Heart right ventricle (tissue), 16 donors: ENCODE measurements at places on chromosomes 1 and 21. TPM values are rescaled to one million over a fixed set of nuclear protein-coding genes. Genes with fewer than 3 reads are reported as not detected.

DNA sequence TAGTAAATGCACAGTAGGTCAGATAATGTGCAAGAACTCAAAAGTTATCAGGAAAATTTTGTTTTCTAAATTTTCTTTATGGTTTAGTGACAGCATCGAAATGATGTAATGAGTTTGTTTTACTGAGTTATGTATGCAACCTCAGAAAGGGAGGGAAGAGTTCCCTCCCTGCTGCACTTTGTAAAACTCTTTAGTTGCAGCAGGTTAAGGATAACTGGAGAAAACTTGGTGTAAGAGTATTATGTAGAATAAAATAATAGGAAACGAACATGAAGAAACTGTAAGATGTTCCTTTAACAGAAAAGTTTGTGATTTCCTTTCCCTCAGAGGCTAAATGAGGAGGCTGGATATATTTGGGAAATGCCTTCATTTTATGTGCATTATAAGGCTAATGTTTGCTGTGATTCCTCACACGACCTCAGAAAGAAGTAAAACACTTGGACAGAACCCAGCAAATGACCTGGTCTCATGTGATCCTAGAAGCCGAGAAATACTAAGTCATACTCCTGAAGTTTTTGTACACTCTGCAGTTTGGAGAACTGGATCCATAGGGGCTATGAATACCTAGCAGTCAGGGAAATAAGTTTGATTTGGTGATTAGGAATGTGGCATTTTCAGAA is 35.4 kb downstream of the ADGRL2 start:
- DNase-seq: no peak

DNA sequence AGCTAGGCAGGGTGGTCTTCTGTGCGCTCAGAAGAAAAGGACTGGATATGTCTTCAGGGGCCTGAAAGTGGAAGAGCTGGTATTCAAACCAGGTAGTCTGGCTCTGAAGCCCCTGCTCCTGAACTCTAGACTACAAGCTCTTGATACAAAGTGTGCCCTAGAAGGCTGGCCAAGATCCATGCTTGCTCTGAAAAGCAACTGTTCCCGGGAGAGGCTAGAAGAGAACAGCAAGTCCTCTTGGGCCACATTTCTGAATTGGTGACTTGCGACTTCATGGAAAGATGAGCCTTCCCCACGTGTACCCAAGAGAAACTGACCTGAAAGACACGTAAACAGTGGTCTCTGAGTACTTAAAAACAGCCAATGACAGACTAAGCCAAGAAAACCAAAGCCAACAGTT is 123.3 kb upstream of the GRIK3 start:
- DNase-seq: no peak

- DNase-seq: no peak
These were observed 37.9 kb downstream of the WDR3 start for GRCh38 chr1:117967477-117967876.

- DNase-seq: no peak
These were observed 19.3 kb downstream of the DHCR24 start for GRCh38 chr1:54867717-54868057.

GRCh38 chr21:33455686-33456446 is 23.9 kb downstream of the TMEM50B start:
- no peak for DNase-seq

DNA sequence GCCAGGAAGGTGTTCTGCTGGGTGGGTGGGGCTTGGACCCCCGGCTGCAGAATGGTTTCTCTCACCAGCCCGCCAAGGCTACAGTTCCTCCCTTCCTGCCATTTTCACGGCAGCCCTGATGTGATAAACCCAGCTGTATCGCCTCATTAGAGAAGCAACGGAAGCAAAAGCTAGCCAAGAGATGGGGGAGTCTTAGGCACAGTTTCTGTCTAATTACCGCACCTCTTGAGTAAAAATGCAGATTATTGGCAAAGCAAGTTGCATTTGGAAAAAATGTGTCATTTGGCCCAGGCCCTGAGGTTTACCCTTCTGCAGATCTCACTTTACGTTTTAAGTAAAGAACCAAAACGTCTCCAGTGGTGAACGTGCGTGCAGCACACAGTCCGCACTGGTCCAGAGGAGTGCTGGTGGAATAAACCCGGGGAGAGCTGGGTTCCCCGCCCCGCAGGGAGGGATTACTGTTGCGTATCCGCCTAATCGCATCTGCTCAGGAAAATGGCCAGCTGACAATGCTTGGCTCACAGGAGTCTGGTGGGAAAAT is 109.9 kb downstream of the GALNT2 start:
- DNase-seq: peak; percentile 72

DNA sequence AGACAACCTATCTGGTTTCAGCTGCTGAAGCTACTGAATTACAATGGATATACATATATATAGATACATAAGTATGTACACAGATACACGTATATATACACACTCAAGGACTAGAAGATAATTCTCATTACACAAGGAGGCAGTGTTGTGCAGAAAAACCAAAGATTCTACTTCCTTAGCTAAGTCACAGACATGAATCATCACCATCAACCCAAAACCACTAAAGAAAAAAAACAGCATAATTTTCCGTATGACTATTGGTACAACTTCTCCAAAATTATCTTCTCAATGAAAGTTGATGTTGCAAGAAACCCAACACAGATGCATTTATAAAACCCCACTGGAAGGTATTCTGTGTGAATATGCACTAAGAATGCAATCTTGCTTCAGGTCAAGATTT is 36.8 kb upstream of the RPF1 start:
- DNase-seq: no peak

GRCh38 chr21:28734522-28735175 is 258.0 kb downstream of the LTN1 start:
- no peak for DNase-seq

GRCh38 chr1:40245686-40246085 is 2.1 kb upstream of the TMCO2 start:
- no peak for DNase-seq

DNA sequence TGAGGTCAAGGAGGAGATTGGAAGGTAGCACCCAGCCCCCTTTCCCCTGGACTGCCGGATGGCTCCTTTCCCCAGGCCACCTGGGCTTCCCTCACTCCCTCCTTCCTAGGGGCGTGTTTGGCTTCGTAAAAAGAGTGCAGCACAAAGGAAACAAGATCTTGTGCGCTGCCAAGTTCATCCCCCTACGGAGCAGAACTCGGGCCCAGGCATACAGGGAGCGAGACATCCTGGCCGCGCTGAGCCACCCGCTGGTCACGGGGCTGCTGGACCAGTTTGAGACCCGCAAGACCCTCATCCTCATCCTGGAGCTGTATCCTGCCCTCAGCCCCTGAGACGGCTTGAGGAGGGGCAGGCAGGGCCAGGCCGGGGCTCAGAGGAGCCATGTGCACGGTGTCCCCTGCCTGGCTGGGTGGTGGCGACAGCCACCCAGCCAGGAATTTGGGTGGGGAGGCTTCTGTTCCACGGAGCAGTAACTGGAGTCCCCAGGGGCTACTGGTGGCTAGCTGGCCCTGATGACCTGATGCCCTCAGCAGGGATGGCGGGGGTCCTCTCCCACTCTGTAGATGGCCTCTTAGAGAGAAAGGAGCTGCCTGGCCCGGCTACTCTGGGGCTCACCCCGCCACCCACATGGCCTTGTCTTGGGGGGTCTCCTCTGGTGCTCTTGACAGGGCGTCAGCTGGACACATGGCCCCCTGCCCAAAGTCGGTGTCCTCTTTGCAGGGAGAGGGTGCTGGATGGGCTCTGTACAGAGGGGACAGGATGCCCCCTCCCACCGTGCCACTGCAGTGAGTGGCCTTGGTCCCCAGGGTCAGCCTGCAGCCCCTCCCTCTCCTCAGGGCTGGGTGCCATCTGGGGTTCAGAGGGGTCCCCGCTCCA is 39.5 kb downstream of the TRIM11 start:
- DNase-seq: peak; percentile 15

DNA sequence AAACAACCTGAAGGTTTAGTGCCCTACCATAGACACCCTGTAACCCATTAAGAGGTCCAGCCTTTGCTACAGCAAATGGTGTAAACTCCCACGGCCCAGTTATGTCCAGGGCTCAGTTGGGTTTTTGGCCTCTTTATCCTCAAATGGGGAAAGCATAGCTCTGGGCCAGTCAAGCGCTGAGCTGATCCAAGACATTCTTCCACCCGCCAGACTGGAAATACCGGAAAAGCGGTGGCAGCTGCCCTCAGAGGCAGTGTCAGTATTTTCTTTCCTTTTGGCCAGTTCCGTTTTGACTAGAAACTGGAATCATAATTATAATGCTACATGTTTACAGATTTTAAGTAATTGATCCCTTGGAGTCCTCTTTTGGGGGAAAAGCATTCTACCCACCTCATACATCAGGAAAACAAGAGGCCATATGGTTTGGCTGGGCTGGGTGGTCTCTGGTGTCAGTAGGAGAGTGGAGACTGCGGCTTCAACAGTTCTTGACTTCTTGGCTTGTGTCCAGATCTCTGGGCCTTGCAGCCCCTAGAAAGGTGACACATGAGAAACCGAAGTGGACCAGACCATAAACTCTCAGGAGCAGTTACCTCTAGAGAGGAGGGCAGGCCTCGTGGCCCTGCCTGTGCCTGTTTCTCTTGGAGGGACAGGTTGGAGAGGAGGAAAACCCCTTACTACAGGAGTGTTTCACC is 30.2 kb upstream of the CLDN14 start:
- no peak for DNase-seq

GRCh38 chr21:46017148-46017547 is 35.6 kb downstream of the COL6A1 start:
- DNase-seq: no peak

DNA sequence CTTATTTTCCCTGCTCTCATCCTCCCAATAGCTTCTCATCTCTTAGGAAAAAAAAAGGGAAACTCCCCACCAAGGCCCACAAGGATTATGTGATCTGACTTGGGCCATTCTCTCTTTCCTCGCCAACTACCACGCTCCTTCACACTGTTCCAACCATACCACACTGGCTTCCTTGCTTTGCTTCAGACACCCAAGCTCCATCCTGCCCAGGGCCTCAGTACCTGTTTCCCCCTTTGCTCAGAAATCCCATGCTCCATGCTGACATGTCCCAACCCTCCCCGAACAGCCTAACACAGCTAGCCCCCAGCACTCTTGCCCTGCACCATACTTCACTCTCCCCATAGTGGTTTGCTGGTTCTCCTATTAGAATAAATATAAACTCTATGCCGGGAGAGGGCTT is 39.2 kb downstream of the MAB21L3 start:
- DNase-seq: no peak

- no peak for DNase-seq
These were observed 108.8 kb downstream of the ITSN1 start for GRCh38 chr21:33751120-33751519.

DNA sequence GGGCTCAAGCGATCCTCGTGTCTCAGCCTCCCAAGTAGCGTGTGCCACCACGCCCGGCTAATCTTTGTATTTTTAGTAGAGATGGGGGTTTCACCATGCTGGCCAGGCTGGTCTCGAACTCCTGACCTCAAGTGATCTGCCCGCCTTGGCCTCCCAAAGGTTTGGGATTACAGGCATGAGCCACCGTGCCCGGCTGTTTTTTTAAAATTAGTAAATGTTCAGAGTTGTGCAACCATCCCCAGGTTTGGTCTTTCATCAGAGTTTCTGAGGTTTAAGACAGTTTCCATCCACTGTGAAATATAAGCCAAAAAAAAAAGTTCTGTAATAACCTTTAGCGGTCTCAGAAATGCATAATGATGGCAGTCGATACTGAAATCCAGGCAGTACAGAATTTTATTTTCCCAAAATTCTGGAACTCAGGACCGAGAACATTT is 550 bp upstream of the SYT11 start:
- peak; percentile 12 for DNase-seq

PALMD gene
- total RNA-seq: 173 TPM

OR2T10 gene
- total RNA-seq: not detected

CLCA1 gene
- not detected for total RNA-seq

TNNT2 gene
- total RNA-seq: 6,811 TPM

CRYBG2 gene
- not detected for total RNA-seq

CA14 gene
- 5.3 TPM for total RNA-seq

ADCY10 gene
- 0.70 TPM for total RNA-seq

PLPP3 gene
- total RNA-seq: 101 TPM
